Activated T-helper 1 cell treated with anti-CD3 and anti-CD28 coated beads, Interleukin-2, amount 50 U/mL, for 16 hours (primary cell): ENCODE measurements at places on chromosomes 16 and 17.
A peak's percentile ranks its signal among the peaks of the same experiment; 100 is the strongest.

DNA sequence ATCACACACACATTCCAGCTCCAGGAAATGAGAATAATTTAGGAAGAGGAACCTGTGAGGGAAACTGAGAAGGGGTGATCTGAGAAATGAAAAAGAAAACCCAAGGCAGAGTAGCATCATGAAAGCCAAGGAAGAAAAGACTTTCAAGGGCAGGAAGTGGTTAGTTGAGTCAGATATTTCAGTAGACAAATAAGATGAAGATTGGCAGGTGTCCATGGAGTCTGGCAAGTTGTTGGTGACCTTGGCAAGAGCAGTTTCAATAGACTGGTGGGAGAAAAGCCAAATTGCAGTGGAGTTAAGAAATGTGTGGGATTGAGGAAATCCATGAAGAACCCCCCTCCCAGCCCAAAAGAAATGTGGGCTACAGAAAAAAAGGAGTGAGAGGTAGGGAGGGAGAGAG lies 10.7 kb downstream of the GNAO1 start:
- DNase-seq = no peak

DNA sequence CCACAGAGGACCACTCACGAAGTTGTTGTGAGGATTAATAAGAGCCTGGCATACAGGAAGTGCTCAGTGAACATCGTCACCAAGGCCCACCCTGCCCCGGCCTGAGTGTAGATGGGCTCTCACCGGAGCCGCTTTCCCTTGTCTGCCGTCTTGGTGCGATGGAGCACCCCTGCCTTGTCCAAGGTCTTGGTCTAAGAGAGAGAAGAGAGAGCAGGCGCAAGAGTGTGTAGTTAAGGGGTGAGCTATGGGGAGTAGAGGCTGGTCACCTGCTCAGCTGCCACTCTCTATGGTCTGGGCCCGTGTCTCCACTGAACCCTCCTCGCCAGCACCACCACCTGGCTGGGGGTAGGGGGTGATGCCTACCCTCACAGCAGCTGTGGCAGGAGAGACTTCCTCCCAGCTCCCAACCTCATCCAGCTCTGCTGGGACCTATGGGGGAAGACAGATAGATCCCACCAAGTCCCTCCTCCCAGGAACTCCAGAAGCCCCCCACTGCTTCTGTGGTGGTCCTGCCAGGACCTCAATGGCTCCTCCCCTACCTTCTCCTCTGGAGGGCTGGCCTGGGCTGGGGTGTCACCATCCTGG lies 28.7 kb downstream of the ARHGAP27 start:
- no peak for DNase-seq

DNA sequence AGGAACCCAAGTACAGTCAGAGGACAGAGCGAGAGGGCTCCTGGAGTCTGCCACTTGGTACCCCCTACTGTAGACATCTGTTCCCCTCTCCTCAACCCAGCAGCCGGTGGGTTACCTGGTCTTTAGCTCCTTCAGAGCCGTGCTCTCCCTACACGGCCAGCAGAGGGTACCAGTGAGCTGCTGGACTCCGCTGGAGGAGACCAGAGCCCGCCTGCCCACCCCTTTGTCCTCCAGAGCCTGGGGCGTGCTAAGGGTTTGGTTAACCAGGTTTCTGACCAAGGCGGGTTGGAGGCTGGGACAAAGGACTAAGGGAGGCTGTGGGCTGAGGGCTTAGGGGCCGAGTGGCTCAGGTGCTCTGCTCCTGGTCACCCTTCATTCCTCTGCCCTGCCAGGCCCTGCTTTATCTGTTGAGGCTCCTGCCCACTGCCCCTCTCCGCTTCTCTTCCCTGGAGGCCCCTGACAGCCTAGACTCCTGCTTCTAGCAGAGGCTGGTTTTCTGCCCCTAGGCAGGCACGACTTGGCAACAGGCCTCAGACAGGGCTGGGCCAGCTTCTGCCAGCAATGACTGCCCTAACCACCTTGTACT lies 2.7 kb upstream of the HSD11B2 start:
- DNase-seq = peak; percentile 25

DNA sequence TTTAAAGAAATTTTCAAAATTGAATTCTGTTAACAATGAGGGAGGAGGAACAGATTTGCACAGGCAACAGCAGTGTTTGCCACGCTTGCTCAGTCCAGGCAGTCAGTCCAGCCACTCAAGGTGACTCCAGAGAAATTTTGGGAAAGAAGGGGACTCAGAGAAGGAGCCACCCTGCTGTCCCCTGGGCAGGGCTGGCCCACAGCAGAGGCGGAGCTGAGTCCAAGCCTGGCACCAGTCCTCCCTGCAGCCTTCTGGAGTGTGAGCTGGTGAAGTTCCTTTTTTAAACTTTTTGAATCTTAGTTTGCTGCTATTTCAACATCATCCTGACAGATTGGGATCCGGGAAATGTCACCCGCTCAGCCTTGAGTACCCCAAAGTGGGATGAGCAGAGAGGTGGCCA lies 14.5 kb upstream of the SLC47A2 start:
- no peak for DNase-seq

DNA sequence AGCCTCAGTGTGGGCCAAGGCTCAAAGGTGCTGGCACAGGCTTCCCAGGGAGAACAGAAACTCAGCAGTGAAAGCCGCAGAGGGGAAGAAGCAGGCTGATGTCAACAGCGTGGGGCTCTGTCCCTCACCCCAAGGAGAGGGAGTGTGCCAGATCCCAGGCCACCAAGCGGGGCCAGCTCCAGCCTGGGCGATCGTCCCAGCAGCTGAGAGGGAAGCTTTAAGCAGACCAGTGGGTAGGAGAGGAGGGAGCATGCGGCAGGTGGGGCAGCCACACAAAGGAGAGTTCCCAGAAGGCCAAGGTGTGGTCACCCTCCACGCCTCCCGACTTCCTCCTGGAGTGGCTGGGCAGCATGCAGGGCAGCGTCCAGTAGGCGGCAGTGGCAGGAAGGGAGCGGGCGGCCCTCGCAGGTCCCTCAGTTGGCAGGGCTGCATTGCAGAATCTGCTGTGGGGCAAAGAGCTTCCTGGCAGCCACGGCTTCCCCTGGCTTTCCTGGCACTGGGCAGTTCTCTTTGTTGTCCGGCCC lies 6.0 kb downstream of the SYNGR2 start:
- no peak for DNase-seq

DNA sequence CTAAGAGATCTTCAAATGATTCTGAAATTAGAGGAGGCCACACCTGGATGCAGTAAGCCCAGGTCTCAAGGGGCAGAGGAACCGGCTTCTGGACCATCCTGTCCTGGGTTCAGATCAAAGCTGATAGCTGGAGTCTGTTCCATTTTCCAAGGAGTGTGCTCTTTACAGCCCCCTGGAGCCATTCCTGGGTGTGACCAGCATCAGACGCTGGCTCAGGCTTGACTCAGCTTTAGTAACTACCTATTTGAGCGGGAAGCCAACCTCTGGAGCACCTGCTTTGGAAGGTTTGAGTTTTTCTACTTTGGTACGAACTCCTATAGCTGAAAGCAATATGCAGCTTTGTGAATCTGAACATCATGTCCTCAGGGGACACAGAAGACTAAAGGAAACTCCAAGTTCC lies 12.9 kb upstream of the BBS2 start:
- no peak for DNase-seq

- no peak for DNase-seq
These were observed 36.6 kb upstream of the ACSM2B start for GRCh38 chr16:20612551-20613480.

DNA sequence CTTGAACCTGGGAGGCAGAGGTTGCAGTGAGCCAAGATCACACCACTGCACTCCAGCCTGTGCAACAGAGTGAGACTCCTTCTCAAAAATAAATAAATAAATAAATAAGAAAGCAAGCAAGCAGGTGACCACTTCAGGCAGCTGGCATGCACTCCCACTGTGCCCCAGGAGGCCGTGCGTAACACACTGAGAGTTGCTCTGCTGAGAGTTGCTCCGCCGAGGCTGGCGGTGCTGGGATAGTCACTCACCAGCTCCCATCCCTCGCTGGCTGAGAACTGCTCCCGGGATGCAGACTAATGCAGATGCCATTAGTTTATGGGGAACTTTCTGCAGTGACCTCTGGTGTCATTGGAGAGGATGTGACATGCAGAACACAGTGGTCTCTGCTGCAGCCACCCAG lies 105.7 kb upstream of the PLCG2 start:
- DNase-seq = no peak
